ENCODE measurements at places on chromosomes 16 and 17. TPM values are rescaled to one million over a fixed set of nuclear protein-coding genes. Genes with fewer than 3 reads are reported as not detected.

The BANP gene
- total RNA-seq, result 29.7 TPM

The TMEM100 gene
- total RNA-seq, result 443 TPM

The KCNH6 gene
- 0.27 TPM for total RNA-seq

The TTLL6 gene
- 2.7 TPM for total RNA-seq

The ATXN7L3 gene
- total RNA-seq, result 67.4 TPM

The NTN3 gene
- total RNA-seq, result 0.24 TPM

The DPEP3 gene
- 0.18 TPM for total RNA-seq

The HLF gene
- total RNA-seq, result 29.4 TPM

The CD300E gene
- 7.3 TPM for total RNA-seq

The SHISA6 gene
- 0.44 TPM for total RNA-seq

The SKAP1 gene
- total RNA-seq, result 6.4 TPM

The CDH13 gene
- total RNA-seq, result 14.3 TPM

The PPP1R27 gene
- total RNA-seq, result not detected

The HOXB7 gene
- 2.4 TPM for total RNA-seq

The PYCARD gene
- total RNA-seq, result 82.0 TPM

The HNF1B gene
- 15.2 TPM for total RNA-seq

The DNAI2 gene
- total RNA-seq, result 6.2 TPM

The EME1 gene
- total RNA-seq, result 1.8 TPM

The ST6GALNAC2 gene
- 29.0 TPM for total RNA-seq

The RAB40C gene
- 40.1 TPM for total RNA-seq

The CLEC19A gene
- total RNA-seq, result not detected

The ENPP7 gene
- total RNA-seq, result 0.18 TPM

The HOXB2 gene
- 5.6 TPM for total RNA-seq

The TMEM235 gene
- not detected for total RNA-seq

The C17orf113 gene
- 0.89 TPM for total RNA-seq

The MGAT5B gene
- total RNA-seq, result 1.3 TPM

The INCA1 gene
- 1.9 TPM for total RNA-seq

The TNFRSF13B gene
- total RNA-seq, result 0.27 TPM

The CCDC102A gene
- 12.8 TPM for total RNA-seq

The DRC7 gene
- total RNA-seq, result 4.3 TPM

The FOXL1 gene
- total RNA-seq, result 0.83 TPM

The CDRT15L2 gene
- total RNA-seq, result not detected

The NHLRC4 gene
- 2.7 TPM for total RNA-seq

The TEX14 gene
- 6.8 TPM for total RNA-seq

The DRC3 gene
- total RNA-seq, result 13.4 TPM

The ZNF469 gene
- 2.0 TPM for total RNA-seq

The STX1B gene
- 0.32 TPM for total RNA-seq

The CCL17 gene
- 2.8 TPM for total RNA-seq

The TBC1D10B gene
- 36.9 TPM for total RNA-seq

The HBA1 gene
- 217 TPM for total RNA-seq

The PRAC1 gene
- total RNA-seq, result not detected

The KRTAP4-6 gene
- not detected for total RNA-seq

The SERPINF2 gene
- 24.1 TPM for total RNA-seq

The NLRC5 gene
- 47.5 TPM for total RNA-seq

The ATP1B2 gene
- total RNA-seq, result 3.1 TPM

The HSPB9 gene
- total RNA-seq, result not detected

All from lower lobe of right lung (tissue), 2 donors.